GOT3 (cell line): ENCODE measurements at places on chromosomes 13 and 19.

DNA sequence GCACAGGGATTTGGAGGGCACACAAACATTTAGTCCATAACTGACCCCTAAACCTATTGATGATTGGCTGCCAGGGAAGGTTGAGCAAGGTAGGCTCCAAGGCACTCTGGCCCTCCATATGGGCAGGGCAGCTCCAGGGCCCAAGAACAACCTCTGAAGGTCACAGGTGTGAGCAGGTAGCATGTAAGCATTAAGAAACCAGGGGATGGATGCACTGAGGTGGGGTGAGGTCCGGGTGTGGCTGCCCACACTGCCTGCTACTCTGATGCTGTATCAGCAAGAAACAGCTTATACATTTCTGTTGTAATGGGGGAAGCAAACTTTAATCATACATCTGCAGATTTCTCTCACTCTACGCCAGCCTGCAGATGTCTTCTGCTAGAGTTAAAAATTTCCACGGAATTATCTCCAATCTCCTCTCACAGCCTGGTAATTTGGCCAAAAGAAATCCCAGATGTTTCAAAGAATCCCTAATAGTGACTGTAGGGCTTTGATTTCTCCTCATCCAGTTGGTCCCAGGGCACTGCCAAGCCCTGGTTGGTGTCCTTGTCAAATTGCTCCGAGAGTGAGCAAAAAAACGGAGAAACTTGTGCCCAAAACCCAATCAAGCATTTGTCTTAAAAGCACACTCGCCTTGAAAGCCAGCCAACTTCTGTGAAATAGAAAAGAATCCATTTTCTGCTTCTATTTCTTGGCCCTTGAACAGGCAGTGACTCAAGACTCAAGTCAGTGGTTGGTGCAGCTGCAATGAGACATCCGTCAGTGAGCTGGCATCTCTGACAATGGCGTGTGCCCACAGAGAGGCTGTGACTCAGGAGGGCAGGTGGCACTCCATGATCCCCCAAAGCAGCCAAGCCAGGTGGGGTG lies 72.5 kb upstream of the MRI1 start:
- DNase-seq: peak; percentile 12

DNA sequence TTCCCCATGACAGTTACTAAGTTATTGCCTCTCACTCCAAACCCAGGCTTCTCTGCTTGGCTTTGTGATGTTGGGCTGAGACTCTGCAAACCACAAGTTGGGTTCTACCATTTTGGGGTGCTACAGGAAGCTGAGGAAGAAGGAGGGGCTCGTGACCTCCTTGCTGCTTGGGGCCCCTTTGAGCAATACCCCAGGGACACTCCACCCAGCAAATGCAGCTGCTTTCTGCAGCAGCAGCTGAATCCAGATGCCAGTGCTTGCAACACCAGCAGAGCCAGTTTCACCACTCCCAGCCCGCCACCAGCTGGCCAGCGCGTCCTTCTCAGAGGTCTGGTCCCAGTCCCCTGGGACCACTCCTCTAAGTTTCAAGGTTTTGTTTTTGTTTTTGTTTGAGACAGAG lies 22.0 kb upstream of the UBAC2 start:
- DNase-seq: no peak

- DNase-seq: no peak
Measured at GRCh38 chr13:24921003-24921402, 157.0 kb downstream of the RNF17 start.

GRCh38 chr19:35828692-35829301 lies 16.2 kb upstream of the PRODH2 start:
- peak; percentile 10 for DNase-seq

DNA sequence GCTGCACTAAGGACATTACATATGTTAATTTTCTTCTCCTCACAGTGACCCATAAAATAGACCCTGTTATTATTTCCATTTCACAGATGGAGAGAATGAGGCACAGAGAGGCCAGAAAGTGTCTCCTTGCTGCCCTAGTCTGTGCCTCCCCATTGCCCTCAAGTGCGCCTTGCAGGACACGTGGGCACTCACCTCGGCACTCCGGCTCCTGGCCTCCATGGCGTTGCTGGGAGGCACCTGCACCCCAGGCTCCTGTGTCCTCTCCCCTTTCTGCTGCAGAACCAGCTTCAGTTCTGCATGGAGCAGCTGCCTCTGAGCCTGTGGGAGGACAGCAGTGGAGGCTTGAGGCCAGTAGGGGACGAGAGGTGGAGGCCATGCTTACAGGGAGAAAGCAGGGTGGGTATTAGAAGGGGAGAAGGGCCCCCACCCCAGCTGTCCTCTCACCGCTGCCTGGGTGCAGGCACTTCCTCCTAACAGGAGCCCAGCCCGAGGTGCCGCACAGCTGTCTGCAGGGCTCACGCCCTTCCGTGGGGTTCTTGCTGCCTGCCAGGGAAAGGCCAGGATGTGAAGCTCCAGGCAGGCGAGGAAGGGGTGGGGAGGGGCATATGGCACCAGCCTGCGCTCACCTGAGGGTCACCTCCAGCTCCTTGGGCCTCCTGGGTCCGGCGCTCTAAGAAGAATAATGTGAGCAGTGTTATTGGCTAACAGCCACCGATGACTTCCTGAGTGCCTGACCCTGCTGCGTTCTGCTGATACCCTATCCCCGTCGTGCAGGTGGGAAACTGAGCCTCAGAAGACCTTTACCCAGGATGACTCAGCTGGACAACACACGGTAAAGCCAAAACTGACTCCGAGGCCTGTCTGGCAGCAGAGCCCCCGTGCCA lies 5.2 kb downstream of the PRX start:
- no peak for DNase-seq
